Activated T-cell treated with anti-CD3 and anti-CD28 coated beads for 48 hours (primary cell): ENCODE measurements at places on chromosomes 2 and 18.

DNA sequence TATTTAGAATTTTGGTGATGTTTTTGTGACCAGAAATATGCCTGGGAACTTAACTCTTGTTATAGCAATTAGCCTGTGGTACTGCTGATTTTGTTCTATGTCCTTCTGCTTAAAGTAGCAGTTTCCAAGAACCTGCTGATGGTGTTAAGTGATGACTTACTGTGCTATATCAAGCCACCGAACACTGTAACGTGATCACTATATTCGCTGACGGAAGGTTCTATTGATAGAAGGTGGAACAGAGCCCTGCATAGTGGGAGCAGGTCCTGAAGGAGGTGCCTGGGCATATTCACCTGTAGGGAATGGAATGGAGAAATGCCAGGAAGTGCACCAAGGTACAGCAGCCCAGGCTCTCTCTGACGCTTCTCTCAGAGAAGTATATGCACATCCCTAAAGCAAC, 76.8 kb downstream of the UXS1 start:
- DNase-seq = no peak

- no peak for DNase-seq
Observed at GRCh38 chr18:55833543-55833942, 245.6 kb upstream of the TCF4 start.

DNA sequence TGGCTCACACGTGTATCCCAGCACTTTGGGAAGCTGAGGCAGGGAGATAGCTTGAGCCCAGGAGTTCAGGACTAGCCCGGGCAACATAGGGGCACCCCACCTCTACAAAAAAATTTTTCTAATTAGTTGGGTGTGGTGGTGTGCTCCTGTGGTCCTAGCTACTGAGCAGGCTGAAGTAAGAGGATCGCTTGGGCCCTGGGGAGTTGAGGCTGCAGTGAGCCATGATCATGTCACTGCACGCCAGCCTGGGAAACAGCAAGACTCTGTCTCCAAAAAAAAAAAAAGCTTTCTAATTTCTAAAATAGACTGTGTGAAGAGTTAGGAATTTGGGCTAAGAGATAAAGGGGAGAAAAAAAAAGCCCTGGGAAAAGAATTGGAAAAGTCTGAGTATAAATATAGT, 51.9 kb upstream of the NAB1 start:
- DNase-seq = no peak

GRCh38 chr2:10915236-10915635, 3.5 kb downstream of the KCNF1 start:
- DNase-seq = no peak

GRCh38 chr18:53165770-53166169, 825.8 kb downstream of the DCC start:
- no peak for DNase-seq

- DNase-seq = no peak
Observed at GRCh38 chr2:160427629-160428404, 65.8 kb downstream of the RBMS1 start.

- DNase-seq = no peak
Observed at GRCh38 chr2:11416931-11417330, 49.0 kb downstream of the E2F6 start.

GRCh38 chr2:235609321-235609720, 115.5 kb downstream of the AGAP1 start:
- no peak for DNase-seq

- no peak for DNase-seq
Observed at GRCh38 chr2:85112906-85113625, 20.1 kb upstream of the TCF7L1 start.

GRCh38 chr18:79800371-79801180, 2.8 kb downstream of the KCNG2 start:
- DNase-seq = no peak

DNA sequence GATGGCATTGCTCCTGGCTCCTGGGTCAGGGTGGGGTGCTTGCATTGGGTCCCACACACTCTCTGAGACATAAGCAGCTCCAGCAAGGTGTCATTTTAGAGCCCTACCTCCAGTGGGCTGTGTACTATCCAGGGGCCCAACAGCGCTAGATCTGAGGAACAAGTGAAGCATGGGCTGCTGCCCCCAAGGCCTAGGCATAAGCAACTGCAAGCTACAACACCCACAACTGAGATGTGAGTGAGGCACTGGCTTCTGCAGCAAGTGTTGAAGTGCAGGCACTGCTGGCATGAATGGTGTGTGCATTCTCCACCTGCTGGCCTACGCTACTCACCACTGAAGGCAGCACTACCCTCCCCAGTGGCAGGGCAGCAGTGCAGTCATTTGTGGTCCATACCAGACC, 81.0 kb upstream of the STK39 start:
- no peak for DNase-seq

DNA sequence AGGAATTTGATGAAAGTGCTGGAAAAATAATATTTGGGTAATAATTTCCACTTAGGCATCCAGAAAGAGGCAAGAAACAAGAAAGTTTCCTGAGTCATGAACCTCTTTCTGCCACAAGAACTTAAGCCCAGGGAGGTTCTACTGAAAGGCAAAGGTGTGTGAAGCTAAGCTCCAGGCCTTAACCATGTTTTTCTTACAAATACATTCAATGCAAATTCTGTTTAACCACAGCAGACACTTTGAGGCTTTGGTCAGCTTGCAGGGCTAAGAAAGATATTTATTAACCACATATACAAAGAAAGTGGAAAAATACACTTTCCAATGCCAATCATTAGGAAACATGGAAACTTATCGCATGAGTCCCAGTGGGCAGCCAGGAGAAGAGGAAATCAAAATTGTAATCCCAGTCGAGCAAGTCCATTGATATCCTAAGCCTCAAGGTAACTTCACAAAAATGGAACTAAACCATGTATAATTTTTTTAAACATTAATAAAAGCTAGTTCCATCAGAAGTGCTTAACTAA, 68.3 kb downstream of the PIEZO2 start:
- no peak for DNase-seq

GRCh38 chr2:43934567-43934966, 61.2 kb downstream of the LRPPRC start:
- no peak for DNase-seq

GRCh38 chr18:27787547-27787946, 389.4 kb downstream of the CDH2 start:
- no peak for DNase-seq
